Progenitor cell of endocrine pancreas (in vitro differentiated cells): ENCODE measurements at places on chromosomes 7 and 10. TPM values are rescaled to one million over a fixed set of nuclear protein-coding genes. Genes with fewer than 3 reads are reported as not detected.

Gene HOXA5
- 12.6 and 18.1 TPM in 2 replicates for total RNA-seq

Gene FAM131B
- 2.3 and 3.7 TPM in 2 replicates for total RNA-seq

Gene KIAA1549
- total RNA-seq, result 43.1 and 45.8 TPM in 2 replicates

DNA sequence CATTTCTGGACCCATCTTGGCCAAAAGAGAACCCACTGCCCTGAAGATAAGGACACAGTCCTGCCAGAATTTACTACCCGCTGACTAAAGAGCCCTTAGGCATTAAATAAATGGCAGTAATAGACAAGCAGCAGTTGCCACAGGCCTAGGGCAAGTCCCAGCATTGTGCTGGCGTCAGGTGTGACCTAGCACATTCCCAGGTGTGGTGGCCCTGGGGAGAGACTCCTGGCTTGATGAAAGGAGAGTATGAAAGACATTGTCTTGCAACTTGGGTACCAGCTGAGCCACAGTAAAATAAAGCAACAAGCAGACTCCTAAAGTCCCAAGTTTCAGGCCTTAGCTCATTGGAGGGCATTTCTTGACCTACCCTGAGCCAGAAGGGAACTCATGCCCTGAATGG, 715.7 kb upstream of the SORCS1 start:
- H3K4me1 ChIP-seq, result no peaks in the 10 kb centered on the region
- no peaks in the 10 kb centered on the region for H3K27me3 ChIP-seq
- DNase-seq, result no peak
- no peaks in the 10 kb centered on the region for H3K36me3 ChIP-seq

DNA sequence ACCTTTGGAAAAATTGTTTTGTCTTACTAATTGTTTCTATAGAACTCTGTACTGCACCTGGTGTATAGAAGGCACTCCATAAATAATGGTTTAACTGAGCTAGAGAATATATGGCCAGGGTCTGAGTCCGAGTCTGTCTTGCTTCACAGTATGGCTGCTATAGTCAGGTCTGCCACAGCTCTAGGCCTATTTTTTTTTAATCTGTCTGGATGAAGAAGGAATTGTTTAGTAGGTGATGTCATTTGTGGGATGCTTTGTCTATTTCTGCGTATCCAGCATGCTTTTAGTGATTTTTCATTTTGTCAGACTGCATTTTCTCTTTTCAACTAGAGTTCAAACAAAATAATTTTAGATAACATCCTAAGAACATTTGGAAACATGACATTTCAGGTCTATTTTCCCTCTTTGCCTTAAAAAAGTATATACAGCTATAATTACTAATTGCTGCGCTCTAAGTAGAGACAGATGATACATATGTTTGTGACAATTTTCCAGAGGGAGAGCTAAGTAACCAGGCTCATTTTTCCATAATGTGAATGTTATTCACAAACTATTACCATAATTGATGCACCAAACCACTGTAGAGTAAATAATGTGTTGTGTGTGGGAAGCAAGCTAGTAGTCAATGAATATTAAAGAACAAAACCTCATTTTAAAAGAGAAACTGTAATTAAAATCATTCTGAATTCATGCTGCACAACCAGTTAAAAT, 361.7 kb downstream of the AUTS2 start:
- no peak for DNase-seq
- no peaks in the 10 kb centered on the region for H3K36me3 ChIP-seq
- H3K4me1 ChIP-seq, result peaks cover 32% of the 10 kb centered on the region
- H3K27me3 ChIP-seq, result no peaks in the 10 kb centered on the region
- no peak overlapping the region for H3K4me3 ChIP-seq
- H3K27ac ChIP-seq, result no peak overlapping the region
